ENCODE measurements at places on chromosomes 3 and 15.

DNA sequence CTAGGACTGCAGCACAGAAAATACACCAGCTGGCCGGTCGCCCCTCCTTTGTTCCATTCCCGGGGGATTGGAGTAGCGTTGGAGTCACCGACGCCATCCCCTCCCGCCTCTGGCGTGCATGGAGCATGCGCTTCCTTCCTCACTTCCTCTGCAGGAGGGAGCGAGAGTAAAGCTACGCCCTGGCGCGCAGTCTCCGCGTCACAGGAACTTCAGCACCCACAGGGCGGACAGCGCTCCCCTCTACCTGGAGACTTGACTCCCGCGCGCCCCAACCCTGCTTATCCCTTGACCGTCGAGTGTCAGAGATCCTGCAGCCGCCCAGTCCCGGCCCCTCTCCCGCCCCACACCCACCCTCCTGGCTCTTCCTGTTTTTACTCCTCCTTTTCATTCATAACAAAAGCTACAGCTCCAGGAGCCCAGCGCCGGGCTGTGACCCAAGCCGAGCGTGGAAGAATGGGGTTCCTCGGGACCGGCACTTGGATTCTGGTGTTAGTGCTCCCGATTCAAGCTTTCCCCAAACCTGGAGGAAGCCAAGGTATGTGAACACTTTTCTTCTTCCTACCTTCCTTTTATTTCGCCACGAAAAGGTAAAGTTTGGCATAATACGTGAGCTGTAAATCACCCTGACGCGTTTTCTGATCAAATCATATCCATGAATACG is at the start of gene SCG3:
SCG3 (plus strand) TSS at position 201 of the 661 bp plus-strand sequence; CDS start at position 454, 253 bp downstream.
- peak; percentile 86 for DNase-seq

DNA sequence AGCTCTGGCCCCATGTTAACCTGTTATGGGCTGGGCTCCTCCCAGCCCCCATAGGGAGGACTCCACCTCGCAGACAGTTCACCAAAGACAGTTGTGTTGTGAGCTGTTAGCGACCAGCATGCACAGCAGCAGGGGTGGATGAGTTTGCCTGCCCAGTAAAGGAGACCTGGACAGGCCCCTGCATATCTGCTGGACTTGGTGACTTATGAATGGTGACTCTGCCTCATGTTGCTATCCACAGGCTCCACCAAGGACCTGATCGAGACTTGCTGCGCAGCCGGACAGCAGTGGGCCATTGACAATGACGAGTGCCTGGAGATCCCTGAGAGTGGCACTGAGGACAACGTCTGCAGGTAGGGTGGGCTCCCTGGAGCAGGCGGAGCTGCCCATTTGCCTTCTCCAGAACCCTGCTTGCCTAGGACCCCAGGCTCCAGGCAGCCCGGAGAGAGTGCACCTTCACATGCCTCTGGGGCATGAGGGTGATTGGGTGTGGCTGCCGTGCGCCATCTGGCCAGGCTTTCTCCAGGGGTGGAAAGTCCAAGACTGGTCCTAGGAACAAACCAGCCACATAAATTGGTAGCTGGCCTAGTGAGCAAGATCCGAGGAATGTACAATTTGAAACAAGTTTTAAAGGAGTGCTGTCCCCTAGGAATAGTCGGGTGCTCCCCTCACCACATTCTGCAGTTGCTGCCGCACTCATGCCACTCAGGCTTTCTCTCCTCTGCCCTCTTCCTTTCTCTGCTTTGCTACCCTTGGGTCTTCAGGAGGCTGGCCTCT is 59.1 kb downstream of the FBLN2 start:
- DNase-seq = no peak

DNA sequence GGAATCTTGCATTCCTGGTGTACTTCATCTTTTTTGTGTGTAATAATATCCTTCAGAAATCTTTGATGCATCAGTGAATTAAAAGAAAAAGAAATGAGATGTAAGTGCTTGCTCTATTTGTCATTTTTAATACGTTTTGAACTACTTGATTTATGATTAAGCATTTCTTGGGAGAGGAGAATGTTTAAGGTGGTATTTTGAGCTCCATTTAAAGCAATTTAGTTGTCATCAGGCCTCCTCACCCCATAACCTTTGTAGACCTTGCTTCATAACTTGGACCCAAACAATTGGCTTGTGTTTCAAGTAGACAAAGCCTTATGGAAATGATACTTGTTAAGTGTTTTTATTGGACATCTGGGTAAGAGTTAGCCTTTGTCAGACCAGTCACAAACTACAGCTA is 87.1 kb upstream of the VEPH1 start:
- DNase-seq = no peak

- DNase-seq = no peak
Measured at GRCh38 chr3:114231616-114232015, 5.8 kb downstream of the ZNF80 start.

GRCh38 chr15:73724212-73724611 is 28.9 kb downstream of the INSYN1 start:
- DNase-seq = no peak

DNA sequence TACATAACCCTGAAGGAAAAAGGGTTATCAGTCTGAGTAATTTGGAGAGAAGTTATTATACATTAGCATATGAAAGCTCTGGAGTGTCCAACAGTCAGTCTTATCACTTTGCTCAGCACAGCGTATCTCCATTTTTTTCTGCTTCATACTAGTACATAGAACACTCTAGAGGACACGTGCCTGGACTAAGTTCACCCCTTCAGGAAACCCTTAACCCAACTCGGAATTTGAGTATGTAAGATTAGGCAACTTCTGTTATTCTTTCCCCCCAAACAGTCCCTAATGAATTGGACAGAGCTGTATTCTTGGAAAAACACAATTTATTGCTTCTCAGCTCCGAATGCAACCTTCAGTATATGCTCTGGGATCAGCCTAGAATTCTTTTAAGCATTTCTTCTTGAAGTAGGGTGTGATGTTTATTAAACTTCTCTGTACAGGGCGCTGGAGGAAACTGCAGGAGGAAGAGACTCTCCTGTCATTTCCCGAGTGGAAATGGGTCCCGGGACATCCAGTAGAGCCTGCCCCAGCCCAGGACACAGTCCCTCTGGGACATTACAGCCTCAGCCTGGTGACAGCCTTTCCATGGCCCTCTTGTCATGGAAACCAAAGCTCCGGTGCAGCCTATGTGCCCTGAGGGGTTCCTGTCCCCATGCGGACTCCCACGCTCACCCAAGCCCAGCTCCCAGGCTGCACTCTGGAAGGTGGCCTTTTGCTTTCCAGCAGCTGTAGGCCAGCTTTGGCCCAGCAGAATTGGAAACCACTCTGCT is 37.3 kb upstream of the CMTM8 start:
- no peak for DNase-seq

DNA sequence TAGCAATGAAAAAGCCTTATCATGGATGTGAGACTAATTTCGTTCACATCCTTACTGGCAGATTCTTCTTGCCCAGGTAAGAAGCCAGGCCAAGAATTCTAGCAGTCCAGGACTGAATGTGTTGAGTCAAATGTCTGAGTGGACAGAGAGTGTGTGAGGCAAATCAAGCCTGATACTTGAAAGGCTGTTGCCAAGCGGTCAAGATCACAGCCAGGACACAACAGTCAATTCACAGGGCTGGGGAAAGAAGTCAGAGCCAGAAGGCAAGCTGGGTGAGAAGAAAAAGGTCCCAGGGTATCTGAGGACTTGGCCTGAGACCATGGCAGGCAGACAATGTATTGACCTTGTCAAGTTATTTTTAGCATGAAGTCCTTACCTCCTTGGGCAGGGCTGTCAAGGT is 301.3 kb downstream of the ZNF385D start:
- no peak for DNase-seq

GRCh38 chr3:55545995-55546394 is 58.9 kb upstream of the WNT5A start:
- DNase-seq = no peak

DNA sequence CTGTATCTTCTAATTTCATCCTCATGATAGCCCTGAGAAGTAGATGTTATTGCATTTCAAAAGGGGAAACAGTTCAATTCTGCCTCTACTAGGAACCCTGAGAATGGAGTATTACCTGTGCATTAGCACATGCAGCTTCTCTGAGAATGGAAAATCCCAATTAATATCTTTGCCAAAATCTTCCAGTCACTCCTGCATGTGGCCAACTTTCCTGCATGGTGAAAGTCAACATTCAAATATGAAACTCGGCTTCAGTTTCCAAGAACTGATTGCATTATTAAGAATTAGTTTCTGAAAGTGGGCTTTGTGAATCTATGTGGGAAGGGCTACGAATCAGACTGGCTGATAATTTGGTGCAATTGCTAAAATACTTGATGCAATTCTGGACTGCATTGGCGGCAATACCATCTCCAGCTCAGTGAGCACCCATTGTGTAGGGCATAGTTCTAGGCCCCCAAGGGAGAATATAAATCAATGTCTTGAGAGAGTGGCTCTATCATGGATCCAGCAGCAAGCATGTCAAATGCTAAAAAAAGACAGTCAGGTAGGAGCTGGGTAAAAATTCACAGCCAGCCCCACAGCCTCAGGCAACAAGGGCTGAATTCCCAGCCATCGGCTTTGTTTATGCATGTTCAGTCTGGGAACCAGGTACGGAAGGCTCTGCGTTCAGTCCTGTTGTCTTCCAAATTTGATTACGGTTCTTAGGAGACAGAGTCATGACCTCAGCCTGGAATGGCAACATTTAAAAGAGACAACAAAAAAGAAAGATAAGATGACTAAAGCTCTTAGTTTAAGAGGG is 18.8 kb upstream of the BCL6 start:
- DNase-seq = no peak

DNA sequence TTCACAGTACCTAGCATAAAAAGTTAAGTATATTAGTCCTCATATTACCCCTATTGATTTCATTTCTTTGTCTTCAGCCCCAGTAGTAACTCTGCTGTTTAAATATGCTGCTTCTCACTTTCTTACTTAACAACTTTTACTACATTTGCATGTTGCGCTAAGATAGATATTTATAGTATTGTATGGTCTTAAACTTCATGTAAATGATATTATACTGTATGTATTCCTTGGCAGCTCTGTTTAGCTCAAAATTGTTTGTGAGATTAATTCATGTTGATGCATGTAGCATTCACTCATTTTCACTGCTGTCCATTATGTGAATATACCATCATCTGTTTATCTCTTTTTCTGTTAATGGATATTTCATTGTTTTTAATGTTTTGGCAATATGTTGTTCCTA is 64.4 kb downstream of the PPM1L start:
- DNase-seq = no peak

GRCh38 chr3:34090876-34091275 is 292.4 kb downstream of the PDCD6IP start:
- DNase-seq = no peak

- no peak for DNase-seq
Measured at GRCh38 chr15:66766282-66767230, 64.5 kb downstream of the SMAD6 start.

DNA sequence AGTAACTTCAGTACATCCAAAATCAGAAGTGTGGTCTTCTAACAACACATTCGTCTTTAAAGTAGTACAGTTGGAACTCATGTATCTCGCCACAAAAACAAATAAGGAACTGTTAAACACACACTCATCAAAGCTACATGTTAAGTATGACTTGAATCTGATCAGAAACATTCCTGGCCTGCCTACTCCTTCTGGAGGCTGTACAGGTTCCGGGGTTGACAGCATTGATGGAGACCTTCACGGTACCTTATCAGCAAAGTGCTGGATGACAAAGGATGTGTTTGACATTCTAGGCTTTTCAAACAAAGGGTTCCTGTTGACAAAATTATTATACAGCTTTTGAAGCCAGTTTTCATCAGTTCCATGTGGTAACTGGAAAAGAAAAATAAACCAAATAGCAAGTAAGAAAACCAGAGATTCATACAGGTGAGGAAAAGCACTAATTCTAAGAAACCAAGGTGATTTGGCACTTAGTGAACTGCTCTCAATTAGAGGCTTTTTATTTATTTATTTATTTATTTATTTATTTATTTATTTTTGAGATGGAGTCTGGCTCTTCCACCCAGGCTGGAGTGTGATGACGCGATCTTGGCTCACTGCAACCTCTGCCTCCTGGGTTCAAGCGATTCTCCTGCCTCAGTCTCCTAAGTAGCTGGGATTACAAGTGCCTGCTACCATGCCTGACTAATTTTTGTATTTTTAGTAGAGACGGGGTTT is 44.3 kb downstream of the MYO5C start:
- DNase-seq = no peak

DNA sequence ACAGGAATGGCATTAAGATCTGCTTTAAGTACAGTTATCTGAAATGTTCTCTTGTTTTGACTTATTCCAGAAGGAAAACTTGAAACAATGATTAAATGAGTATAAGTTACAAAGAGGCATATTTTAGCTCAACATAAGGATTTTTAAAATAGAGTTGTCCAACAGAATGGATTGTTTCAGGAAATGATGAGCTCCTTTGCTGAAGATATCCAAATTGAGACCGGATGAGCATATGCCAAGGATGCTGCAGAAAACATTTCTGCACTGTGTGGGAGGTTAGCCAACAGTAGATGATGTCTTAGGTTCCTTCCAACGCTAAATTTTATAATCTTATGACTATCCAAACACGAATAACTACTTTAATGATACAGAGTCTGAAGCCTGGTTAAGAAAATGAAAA is 226.5 kb upstream of the NANOGP8 start:
- DNase-seq = no peak

DNA sequence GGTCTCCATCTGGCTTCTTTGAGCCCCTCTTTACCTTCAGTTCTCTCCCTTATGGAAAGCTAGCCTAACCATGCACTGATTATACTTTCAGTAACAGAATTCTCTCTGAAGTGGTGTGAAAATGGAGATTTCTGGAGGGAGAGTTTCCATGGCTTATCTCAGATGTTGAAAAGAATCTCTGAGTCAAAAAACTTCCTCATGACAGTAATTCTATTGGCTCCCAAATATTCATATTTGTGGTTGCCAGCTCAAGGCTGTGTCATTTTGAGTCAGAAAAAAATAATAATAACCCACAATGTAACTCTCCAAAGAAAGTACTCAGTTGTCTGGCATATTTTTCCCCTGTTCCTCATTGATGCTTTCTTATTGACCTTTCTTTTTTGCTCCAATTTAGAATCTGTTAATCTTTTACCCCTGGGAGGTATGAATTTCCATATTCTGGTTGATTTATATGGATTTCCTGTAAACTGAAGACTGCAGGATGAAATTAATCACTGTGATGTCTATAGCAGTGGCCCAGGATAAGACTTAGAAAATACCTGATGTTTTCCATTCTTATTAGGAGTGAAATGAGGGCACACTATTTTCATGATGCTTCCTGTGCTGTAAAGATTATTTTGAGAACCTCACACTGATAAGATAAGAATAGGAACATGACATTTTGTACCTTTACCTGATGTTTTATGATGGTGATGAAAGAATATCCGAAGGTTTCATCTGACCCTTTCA is 149.5 kb upstream of the EPHA3 start:
- DNase-seq = peak; percentile 17
